CD4-positive, CD25-positive, alpha-beta regulatory T cell (primary cell): ENCODE measurements at places on chromosomes 2 and 18. TPM values are rescaled to one million over a fixed set of nuclear protein-coding genes. Genes with fewer than 3 reads are reported as not detected.
A peak's percentile ranks its signal among the peaks of the same experiment; 100 is the strongest.

DNA sequence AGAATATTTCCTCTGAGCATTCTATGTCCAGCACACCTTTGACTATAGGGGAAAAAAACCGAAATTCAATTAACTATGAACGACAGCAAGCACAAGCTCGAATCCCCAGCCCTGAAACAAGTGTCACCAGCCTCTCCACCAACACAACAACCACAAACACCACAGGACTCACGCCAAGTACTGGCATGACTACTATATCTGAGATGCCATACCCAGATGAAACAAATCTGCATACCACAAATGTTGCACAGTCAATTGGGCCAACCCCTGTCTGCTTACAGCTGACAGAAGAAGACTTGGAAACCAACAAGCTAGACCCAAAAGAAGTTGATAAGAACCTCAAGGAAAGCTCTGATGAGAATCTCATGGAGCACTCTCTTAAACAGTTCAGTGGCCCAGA lies 79.4 kb upstream of the FAM117B start:
- no peak overlapping the region for H3K4me3 ChIP-seq
- H3K27ac ChIP-seq = no peak overlapping the region
- no peak for DNase-seq
- peaks cover 34% of the 10 kb centered on the region for H3K36me3 ChIP-seq
- no peaks in the 10 kb centered on the region for H3K27me3 ChIP-seq
- no peaks in the 10 kb centered on the region for H3K4me1 ChIP-seq

- no peak overlapping the region for H3K4me3 ChIP-seq
- H3K36me3 ChIP-seq = no peaks in the 10 kb centered on the region
- H3K4me1 ChIP-seq = no peaks in the 10 kb centered on the region
These were observed 233.7 kb upstream of the SPOPL start for GRCh38 chr2:138267902-138268254.

GRCh38 chr2:218367415-218368149 lies 10.9 kb downstream of the CATIP start:
- H3K27me3 ChIP-seq = no peaks in the 10 kb centered on the region
- peaks cover 10% of the 10 kb centered on the region for H3K4me1 ChIP-seq
- peak overlapping the region; percentile 72 for H3K27ac ChIP-seq
- peak overlapping the region; percentile 73 for H3K4me3 ChIP-seq
- peak; percentile 58 for DNase-seq

DNA sequence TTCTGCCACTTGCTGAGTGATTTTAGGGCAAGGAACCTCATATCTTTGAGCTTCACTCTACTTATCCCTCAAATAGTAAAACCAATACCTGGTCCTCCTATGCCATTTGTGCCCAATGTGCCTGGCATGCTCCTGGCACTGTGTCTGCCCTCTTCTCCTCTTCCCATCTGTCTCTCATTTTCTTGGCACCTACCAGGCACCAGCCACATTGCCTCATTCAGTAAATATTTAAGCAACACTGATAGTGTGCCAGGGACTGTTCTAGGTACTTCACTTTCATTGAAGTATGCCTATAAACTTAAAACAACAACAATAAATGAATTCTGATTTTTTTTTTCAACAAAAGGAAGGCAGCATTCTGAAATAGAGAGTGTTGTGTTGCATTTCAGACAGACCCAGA lies 15.1 kb upstream of the BOD1L2 start:
- no peak overlapping the region for H3K4me3 ChIP-seq
- H3K4me1 ChIP-seq = no peaks in the 10 kb centered on the region
- H3K36me3 ChIP-seq = no peaks in the 10 kb centered on the region
- no peak overlapping the region for H3K27ac ChIP-seq
- no peak for DNase-seq

DNA sequence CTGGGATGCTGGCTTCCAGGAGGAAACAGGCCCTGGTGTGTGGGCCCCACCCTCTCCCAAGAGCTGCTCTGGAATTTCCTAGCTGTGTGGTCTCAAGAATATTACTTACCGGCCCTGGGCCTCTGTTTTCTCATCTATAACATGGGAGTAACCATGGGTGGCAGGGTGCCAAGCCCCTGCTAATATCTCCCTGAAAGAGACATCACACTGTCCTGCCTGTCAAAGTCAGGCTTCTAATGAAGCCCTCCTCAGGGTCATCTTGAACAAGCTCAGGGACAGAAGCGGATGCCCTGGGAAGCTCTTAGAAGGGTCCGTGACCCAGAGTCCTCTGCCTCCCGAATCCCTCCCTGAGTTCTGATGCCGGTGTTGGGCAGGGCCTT lies 173.2 kb upstream of the HDAC4 start:
- H3K36me3 ChIP-seq = no peaks in the 10 kb centered on the region
- no peaks in the 10 kb centered on the region for H3K4me1 ChIP-seq

GRCh38 chr2:169683054-169683424 lies 11.2 kb downstream of the CFAP210 start:
- DNase-seq = peak; percentile 16
- H3K27me3 ChIP-seq = peaks cover 2% of the 10 kb centered on the region
- H3K36me3 ChIP-seq = no peaks in the 10 kb centered on the region
- H3K4me1 ChIP-seq = no peaks in the 10 kb centered on the region
- H3K4me3 ChIP-seq = no peak overlapping the region

GRCh38 chr18:49279041-49279440 lies 181.4 kb downstream of the DYM start:
- H3K36me3 ChIP-seq = peaks cover 30% of the 10 kb centered on the region
- DNase-seq = no peak
- no peak overlapping the region for H3K4me3 ChIP-seq

GRCh38 chr2:240030379-240031094 lies at the start of gene OR6B2:
Gene OR6B2, minus strand, starts transcription at chr2:240030429. Its CDS starts 0 bp downstream, at chr2:240030429.
- H3K36me3 ChIP-seq = no peaks in the 10 kb centered on the region
- H3K27ac ChIP-seq = no peak within 1 kb of the TSS
- peaks cover 3% of the 10 kb centered on the region for H3K27me3 ChIP-seq

DNA sequence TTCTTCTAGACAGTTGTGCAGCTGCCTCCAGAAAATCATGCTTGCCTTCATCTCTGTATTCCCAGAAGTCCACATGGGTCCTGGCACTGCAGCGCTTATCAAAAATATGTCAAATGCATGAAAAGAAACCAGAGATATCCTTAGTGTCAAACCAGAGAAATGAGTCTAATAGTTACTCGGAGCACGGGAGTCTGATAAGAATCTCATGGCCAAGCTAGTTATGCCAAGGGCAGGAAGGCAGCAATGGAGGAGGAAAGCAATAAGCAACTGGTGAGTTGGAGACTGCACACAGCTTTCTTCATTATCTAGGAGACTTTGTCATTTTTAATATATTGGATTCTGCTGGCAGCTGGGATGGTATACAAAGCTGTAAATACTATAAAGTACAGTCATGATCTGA lies 38.6 kb downstream of the TRIB2 start:
- H3K4me1 ChIP-seq = no peaks in the 10 kb centered on the region
- H3K27me3 ChIP-seq = no peaks in the 10 kb centered on the region
- no peak overlapping the region for H3K27ac ChIP-seq
- no peak for DNase-seq

GRCh38 chr2:235195921-235196320 lies 244.1 kb downstream of the SH3BP4 start:
- H3K27me3 ChIP-seq = peaks cover 3% of the 10 kb centered on the region
- no peak overlapping the region for H3K4me3 ChIP-seq
- no peaks in the 10 kb centered on the region for H3K36me3 ChIP-seq
- no peaks in the 10 kb centered on the region for H3K4me1 ChIP-seq

DNA sequence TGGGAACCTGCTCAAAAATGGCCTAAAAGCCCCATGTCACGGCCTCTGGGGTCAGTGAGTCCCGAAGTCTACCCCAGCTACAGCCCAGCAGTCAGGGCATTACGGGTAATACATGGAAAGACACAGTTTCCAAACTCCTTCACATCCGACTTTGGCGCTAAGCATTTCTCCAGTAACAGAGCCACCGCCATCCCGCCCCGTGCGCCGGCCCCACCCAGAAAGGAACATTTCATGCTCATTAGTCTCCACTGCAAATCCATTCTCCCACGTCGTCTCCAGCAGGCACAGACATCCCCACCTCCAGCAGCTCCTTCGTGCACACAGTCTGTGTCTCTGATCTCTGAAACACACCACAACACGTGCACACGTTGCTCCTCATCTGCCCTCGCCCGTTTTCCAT lies 509.2 kb upstream of the ID2 start:
- no peak overlapping the region for H3K4me3 ChIP-seq
- DNase-seq = no peak
- H3K4me1 ChIP-seq = no peaks in the 10 kb centered on the region
- no peak overlapping the region for H3K27ac ChIP-seq
- H3K27me3 ChIP-seq = no peaks in the 10 kb centered on the region
- no peaks in the 10 kb centered on the region for H3K36me3 ChIP-seq

DNA sequence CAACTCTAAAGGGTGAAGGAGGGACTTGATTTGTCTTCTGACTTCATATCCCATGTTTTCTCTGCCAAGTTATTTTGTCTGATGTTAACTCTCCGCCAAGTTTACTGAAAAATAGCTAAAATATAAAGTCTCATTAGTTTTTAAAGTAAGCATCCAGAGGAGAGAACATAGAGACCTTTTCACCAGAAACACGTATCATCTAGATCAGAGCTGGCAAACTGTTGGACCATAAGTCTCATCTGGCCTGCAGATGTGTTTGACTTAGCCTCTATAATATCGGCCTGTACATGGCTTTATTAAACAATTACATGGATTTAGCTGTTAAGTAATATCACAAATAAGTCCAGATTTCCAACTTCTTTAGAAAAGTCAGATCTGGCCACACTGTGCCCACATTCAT lies 182.6 kb downstream of the PLCL1 start:
- DNase-seq = no peak
- no peak overlapping the region for H3K27ac ChIP-seq
- no peaks in the 10 kb centered on the region for H3K4me1 ChIP-seq
- no peaks in the 10 kb centered on the region for H3K27me3 ChIP-seq

DNA sequence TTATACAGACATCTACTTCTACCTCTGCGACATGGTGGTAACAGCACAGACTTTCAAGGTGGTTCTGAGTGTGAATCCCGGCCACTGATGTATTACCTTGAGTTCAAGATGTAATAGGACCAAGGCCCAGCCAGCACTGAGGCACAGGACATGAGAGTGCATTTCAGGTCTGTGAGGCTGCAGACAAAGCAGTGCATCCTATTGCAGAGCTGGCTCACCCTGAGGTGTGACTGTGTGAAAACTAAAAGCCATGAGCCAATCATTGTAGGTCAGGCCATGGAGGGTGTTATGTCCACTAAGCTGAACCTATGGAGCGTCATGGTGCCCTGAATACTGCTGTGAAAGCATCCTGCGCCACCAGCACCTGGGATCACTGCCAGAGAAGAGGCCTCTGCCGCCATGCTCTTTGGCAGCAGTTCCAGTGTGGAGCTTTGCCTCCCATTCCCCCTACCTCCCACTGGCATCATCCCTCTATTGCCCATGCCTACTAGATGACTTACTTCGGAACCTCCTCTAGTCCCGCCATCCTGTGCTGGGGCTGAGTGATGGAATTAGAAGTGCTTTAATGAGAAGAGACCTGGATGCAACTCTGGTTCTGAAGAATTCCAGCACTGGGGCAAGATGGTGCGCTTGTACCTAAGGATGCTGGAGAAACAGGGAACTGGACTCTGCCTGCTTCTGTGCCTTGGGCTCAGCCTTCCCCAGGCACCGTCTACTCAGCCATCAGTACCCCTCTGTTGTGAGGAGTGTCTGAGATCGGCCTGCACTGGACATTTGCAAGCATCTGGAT lies 112.0 kb upstream of the RMDN2 start:
- H3K4me3 ChIP-seq = no peak overlapping the region
- no peaks in the 10 kb centered on the region for H3K4me1 ChIP-seq
- no peaks in the 10 kb centered on the region for H3K27me3 ChIP-seq
- H3K27ac ChIP-seq = no peak overlapping the region
- no peaks in the 10 kb centered on the region for H3K36me3 ChIP-seq

DNA sequence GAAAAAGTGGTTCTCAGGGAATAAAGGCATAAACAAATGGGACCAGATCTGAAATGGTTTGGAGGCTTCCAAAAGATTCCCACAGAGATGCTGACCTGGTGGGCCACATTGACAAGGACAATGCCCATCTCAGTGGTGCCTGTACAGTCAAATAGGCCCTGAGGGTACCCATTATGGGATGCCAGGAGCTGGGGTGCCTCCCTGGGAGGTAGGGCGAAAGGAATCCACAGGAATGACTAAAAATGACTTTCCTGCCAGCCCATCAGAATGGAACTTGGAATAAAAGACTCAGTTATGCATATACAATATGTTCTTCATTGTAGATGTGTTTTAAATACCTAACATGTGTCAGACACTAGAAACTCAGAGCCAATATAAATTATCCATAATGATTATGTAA lies 248.5 kb downstream of the RNF144A start:
- H3K27me3 ChIP-seq = no peaks in the 10 kb centered on the region
- DNase-seq = no peak
- no peaks in the 10 kb centered on the region for H3K4me1 ChIP-seq
- H3K36me3 ChIP-seq = no peaks in the 10 kb centered on the region

DNA sequence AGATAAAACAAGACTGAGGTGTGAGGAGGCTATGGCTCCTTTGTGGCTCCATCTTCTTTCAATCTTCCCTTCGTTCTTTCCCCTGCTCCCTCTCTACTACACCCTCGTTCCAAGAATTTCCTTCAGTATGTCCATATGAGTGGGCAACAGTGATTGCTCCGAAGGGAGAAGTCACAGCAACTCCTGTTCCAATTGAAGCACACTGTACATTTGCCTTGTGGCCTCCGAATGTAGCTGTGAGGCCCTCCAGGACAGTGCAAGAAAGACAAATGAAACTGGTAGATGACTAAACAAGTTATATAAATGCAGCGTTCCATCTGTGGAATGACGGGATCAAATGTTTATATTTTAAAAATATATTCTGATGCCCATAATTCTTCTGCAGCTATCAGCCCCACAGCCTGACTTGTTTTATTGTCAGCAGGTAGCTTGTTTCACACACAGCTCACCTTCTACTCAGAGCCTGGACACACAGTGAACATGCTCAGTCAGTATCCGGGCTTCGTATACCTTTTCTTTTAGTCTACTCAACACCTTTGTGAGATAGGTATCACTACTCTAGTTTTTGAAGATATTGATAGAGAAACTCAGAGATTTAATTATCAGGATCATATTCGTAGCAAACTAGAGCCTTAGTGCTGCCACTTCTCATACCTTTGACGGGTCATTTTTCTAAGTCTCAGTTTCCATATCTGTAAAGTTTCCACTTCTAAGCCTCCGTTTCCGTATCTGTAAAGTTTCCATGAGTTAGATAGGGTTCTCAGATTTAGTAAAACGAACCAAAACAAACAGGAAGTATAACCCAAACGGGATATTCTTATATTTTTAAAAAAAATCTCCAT lies 216.7 kb upstream of the STON1 start:
- H3K4me1 ChIP-seq = peaks cover 34% of the 10 kb centered on the region
- H3K36me3 ChIP-seq = no peaks in the 10 kb centered on the region
- peak overlapping the region; percentile 97 for H3K4me3 ChIP-seq
- peak overlapping the region; percentile 94 for H3K27ac ChIP-seq

- H3K27me3 ChIP-seq = no peaks in the 10 kb centered on the region
- no peaks in the 10 kb centered on the region for H3K36me3 ChIP-seq
- peaks cover 99% of the 10 kb centered on the region for H3K4me1 ChIP-seq
- peak overlapping the region; percentile 73 for H3K4me3 ChIP-seq
These were observed 14.2 kb upstream of the CXCR4 start for GRCh38 chr2:136131961-136132824.

Gene MRO
- not detected for polyA plus RNA-seq

Gene REG1A
- not detected for polyA plus RNA-seq

Gene DCC
- polyA plus RNA-seq = not detected

Gene EFR3B
- 0.06 TPM for polyA plus RNA-seq

Gene MAP4K4
- 14.7 TPM for polyA plus RNA-seq

Gene GNAL
- polyA plus RNA-seq = 0.05 TPM

Gene FSIP2
- polyA plus RNA-seq = not detected

Gene ITGB6
- not detected for polyA plus RNA-seq

Gene CYP26B1
- not detected for polyA plus RNA-seq

Gene CNRIP1
- not detected for polyA plus RNA-seq

Gene GALR1
- polyA plus RNA-seq = not detected
